Activated naive CD8-positive, alpha-beta T cell treated with anti-CD3 and anti-CD28 coated beads, Interleukin-2, amount 10 ng/mL, durations not matched to agents 7 days and 5 days (primary cell): ENCODE measurements at places on chromosomes 13 and 19.

- H3K36me3 ChIP-seq: no peaks in the 10 kb centered on the region
- DNase-seq: no peak
- H3K4me3 ChIP-seq: no peak overlapping the region
- no peaks in the 10 kb centered on the region for H3K4me1 ChIP-seq
These were observed 123.8 kb downstream of the LACC1 start for GRCh38 chr13:44003481-44003880.

GRCh38 chr13:110130431-110130830 lies 176.5 kb downstream of the COL4A1 start:
- H3K27ac ChIP-seq: no peak overlapping the region
- H3K36me3 ChIP-seq: no peaks in the 10 kb centered on the region
- H3K4me1 ChIP-seq: no peaks in the 10 kb centered on the region
- no peak overlapping the region for H3K4me3 ChIP-seq
- H3K27me3 ChIP-seq: peaks cover 23% of the 10 kb centered on the region
- no peak for DNase-seq

- no peak for DNase-seq
- no peaks in the 10 kb centered on the region for H3K36me3 ChIP-seq
- H3K4me3 ChIP-seq: no peak overlapping the region
- H3K27me3 ChIP-seq: no peaks in the 10 kb centered on the region
- H3K27ac ChIP-seq: no peak overlapping the region
These were observed 726.4 kb upstream of the PCDH20 start for GRCh38 chr13:62142048-62142447.

DNA sequence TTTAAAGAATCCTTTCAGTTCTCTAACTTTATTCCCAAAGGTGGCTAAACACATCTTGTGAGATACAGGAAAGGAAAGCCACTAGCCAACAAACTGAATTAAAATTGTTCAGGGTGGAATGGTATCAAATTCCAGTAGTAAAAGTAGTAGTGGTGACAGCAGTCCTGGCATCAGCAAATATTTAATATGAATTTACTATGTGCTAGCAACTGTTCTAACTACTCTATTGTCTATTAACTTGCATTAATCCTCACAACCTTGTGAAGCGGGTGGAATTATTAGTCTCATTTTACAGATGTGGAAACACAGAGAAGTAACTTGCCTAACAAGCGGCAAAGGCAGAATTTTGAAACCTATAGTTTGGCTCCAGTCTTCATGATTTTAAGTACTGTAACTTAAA lies 130.1 kb downstream of the KLF12 start:
- H3K36me3 ChIP-seq: peaks cover 17% of the 10 kb centered on the region
- no peak for DNase-seq
- no peak overlapping the region for H3K27ac ChIP-seq
- H3K27me3 ChIP-seq: no peaks in the 10 kb centered on the region
- peaks cover 13% of the 10 kb centered on the region for H3K4me1 ChIP-seq
